ENCODE measurements at places on chromosomes 2 and 18.

DNA sequence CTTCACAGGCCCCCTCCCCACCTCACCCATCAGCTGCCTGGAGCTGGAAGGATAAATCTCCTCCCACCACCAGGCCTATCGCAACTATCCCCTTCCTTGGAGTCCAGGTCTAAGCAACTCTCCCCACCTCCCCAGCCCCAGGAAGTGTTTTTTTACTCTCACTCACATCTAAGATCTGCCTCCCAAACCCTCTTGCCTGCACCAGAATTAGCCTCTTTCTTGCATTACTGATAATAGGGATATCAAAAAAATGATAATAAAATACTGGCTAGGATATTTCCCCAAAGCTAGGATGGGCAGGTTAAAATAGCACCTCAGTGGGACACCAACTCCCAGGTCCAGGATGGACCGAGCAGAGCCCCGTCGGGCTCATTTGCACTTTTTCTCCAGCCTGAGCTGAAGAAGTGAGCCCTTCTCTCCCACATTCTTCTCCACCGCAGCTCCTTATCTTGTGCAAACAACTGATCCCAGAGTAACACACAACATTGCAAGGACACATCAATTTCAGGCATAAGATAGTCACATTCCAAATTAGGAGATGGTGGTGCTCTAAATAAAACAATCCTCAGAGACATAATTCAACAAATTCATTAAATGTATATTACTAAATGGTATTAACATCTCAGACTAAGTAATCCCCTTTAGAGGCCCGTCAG lies 17.7 kb upstream of the CIB4 start:
- no peak overlapping the region for H3K4me3 ChIP-seq
- peaks cover 8% of the 10 kb centered on the region for H3K4me1 ChIP-seq
- H3K27me3 ChIP-seq: peaks cover under 1% of the 10 kb centered on the region
- H3K27ac ChIP-seq: peak overlapping the region; percentile 11

- H3K36me3 ChIP-seq: peaks cover 36% of the 10 kb centered on the region
- no peak overlapping the region for H3K4me3 ChIP-seq
- H3K27ac ChIP-seq: no peak overlapping the region
Observed at GRCh38 chr2:20796374-20796791, 26.5 kb downstream of the LDAH start.

DNA sequence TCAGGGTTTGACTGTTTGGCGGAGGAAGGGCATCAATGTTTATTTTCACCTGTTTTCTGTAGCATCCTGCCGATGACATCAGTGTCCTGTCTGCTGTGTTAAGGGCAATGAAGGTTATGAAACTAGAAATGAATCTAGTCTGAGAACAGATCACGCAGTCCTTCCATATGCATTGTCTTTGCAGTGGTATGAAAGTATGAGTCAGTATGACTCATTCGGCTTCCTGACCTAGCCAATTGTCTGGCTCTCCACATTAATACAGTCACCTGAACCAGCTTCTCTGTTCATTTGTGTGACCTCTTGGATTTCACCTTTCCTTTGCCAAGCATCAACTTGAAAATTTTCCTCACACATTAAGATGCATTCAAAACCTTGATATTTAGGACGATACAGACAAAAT lies 353.8 kb downstream of the RND3 start:
- no peak overlapping the region for H3K27ac ChIP-seq
- H3K4me1 ChIP-seq: peaks cover 10% of the 10 kb centered on the region
- no peak for DNase-seq
- no peak overlapping the region for H3K4me3 ChIP-seq
- no peaks in the 10 kb centered on the region for H3K36me3 ChIP-seq

GRCh38 chr2:226414335-226414734 lies 385.3 kb downstream of the IRS1 start:
- no peak overlapping the region for H3K27ac ChIP-seq
- no peaks in the 10 kb centered on the region for H3K27me3 ChIP-seq
- no peaks in the 10 kb centered on the region for H3K36me3 ChIP-seq
- H3K4me1 ChIP-seq: peaks cover 2% of the 10 kb centered on the region
- no peak overlapping the region for H3K4me3 ChIP-seq
- no peak for DNase-seq

- H3K4me3 ChIP-seq: no peak overlapping the region
- peaks cover 20% of the 10 kb centered on the region for H3K4me1 ChIP-seq
- no peak overlapping the region for H3K27ac ChIP-seq
Observed at GRCh38 chr2:61460163-61460562, 10.7 kb downstream of the USP34 start.

DNA sequence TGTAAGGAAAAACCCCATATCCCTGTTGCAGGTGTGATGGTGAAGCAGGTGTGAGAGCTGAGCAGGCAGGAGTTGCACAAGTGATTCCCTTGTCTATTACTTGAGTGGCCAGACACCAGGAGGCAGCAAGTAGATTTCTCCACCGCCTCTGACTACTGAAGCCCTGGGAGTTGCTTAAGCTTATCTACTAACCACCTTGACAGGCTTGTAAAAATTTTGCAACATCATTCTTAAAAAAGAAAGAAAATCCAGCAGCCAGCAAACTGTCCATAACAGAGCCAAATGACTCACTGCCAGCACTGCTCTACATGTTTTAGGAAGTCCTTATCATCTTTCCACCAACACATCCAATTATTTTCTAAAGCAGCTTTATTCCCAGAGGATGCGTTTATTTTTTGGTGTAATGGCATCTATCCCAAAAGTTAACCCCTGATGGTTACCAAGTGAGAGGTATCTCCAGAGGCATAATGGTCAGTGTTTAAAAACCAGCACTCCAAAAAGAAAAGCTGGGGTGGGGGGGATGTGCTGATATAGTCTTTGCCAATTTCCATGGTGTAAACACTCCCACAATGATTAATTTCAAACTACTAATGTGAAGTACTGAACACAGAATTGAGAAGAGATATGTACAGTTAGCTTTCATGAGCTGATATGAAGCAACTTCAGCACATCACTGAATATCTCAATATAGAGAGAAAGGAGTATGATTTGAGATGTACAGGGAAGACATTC lies 16.3 kb upstream of the GPR39 start:
- no peak for DNase-seq
- H3K27me3 ChIP-seq: peaks cover 8% of the 10 kb centered on the region
- H3K36me3 ChIP-seq: peaks cover 1% of the 10 kb centered on the region
- H3K4me1 ChIP-seq: peaks cover 13% of the 10 kb centered on the region
- H3K4me3 ChIP-seq: no peak overlapping the region

- no peak for DNase-seq
- no peaks in the 10 kb centered on the region for H3K27me3 ChIP-seq
- H3K4me1 ChIP-seq: no peaks in the 10 kb centered on the region
Observed at GRCh38 chr18:36895606-36896005, 66.7 kb downstream of the KIAA1328 start.
